Natural killer cell treated with Interleukin-12 subunit alpha and Interleukin-12 subunit beta and Interleukin-15 and Interleukin-18, amount 100 ng/mL, for 72 hours (primary cell): ENCODE measurements at places on chromosomes 4 and X.

- no peak for DNase-seq
These were observed 5.7 kb downstream of the UBA1 start for GRCh38 chrX:47199286-47199685.

DNA sequence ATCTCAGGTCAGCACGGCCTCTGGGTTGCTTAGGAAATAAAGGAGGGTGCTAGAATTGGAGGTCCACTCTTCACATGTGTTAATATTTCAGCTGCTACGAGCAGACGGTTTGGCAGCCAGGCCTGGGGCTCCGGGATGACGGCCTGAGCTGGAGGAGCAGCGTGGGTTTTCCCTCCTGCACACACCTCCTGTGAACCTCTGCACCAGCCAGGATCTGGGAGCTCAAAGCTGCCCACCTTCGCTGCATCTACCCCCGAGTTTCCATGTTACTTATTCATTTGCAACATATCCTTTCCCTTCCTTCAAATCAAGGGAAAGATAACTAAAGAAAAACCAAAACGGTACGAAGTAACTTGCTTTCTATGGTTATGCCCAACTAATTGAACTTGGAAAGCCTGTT, 13.6 kb downstream of the STOX2 start:
- DNase-seq = no peak

- DNase-seq = no peak
These were observed 67.7 kb upstream of the FAM9A start for GRCh38 chrX:8868906-8869305.

DNA sequence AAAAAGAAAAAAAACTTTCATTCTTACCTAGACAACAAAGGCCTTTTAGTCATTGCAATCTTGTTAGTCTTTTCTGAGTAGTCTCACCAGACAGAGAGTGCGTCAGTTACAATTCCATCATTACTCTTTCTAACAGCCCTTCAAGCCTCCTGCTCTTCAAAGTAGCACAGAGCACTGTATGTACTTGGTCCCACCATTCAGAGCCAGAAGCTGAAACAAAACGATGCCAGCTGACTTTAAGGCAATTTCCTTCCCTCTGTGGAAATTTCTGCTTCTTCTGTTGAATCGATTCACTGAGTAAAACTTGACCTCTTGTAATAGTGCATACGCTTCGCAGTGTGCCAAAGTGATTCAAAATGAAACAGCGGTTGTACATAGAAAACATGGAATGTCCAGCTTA, 57.7 kb upstream of the TENM3 start:
- no peak for DNase-seq

- no peak for DNase-seq
These were observed at the start of gene PPP3CA for GRCh38 chr4:101347267-101347556. Gene PPP3CA, minus strand, starts transcription at chr4:101347526.

DNA sequence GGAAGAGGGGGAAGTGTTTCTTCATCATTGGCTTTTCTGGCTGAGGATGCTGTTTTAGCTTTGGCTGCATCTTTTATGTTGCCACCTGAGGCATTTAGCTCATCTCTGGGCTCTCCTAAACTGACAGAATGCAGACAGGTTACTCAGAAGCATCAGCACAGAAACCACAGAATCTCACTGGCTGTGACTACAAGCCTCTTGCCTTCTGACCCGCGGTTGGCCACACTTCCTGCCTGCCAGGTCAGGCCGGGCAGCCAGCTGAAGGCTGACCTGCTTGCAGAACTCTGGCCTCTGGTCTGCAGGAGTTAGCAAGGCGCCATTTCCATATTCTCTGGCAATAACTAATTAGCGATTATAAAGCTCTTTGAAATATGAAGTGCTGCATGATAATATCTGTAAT, 366.5 kb downstream of the MID1IP1 start:
- no peak for DNase-seq

GRCh38 chrX:68409194-68409593, 24.1 kb downstream of the OPHN1 start:
- no peak for DNase-seq

GRCh38 chrX:28997706-28998463, 410.6 kb downstream of the IL1RAPL1 start:
- DNase-seq = no peak

DNA sequence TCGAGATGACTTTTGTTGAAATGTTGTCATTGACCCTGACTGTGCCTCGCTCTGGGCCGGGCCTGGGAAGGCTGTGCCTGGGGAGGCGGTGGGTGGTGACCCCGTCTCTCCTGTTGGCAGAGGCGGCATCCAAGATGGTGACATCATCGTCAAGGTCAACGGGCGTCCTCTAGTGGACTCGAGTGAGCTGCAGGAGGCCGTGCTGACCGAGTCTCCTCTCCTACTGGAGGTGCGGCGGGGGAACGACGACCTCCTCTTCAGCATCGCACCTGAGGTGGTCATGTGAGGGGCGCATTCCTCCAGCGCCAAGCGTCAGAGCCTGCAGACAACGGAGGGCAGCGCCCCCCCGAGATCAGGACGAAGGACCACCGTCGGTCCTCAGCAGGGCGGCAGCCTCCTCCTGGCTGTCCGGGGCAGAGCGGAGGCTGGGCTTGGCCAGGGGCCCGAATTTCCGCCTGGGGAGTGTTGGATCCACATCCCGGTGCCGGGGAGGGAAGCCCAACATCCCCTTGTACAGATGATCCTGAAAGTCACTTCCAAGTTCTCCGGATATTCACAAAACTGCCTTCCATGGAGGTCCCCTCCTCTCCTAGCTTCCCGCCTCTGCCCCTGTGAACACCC, 36.4 kb downstream of the HTRA3 start:
- DNase-seq = peak; percentile 57

GRCh38 chrX:153921070-153921469, 5.0 kb downstream of the ARHGAP4 start:
- DNase-seq = no peak

GRCh38 chr4:6622744-6623143, 17.7 kb upstream of the MRFAP1 start:
- no peak for DNase-seq

DNA sequence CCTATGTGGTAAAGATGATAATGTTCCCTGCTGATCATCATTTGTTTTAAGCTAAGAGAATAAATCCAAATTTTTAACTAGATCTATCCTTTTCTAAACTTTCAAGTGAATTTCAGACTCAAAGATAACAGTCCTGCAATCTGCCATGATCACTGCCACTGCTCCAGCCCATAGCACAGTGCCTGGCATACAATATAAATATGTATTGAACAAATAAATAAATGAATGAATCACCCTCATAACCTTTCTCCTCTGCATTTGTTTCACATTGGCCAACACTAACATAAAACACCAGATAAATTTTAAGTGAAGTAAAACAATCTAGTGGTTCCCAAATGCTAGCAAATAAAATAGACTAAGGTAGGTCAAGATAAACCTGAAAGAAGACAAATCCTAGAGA, 439.0 kb downstream of the GPM6A start:
- no peak for DNase-seq

DNA sequence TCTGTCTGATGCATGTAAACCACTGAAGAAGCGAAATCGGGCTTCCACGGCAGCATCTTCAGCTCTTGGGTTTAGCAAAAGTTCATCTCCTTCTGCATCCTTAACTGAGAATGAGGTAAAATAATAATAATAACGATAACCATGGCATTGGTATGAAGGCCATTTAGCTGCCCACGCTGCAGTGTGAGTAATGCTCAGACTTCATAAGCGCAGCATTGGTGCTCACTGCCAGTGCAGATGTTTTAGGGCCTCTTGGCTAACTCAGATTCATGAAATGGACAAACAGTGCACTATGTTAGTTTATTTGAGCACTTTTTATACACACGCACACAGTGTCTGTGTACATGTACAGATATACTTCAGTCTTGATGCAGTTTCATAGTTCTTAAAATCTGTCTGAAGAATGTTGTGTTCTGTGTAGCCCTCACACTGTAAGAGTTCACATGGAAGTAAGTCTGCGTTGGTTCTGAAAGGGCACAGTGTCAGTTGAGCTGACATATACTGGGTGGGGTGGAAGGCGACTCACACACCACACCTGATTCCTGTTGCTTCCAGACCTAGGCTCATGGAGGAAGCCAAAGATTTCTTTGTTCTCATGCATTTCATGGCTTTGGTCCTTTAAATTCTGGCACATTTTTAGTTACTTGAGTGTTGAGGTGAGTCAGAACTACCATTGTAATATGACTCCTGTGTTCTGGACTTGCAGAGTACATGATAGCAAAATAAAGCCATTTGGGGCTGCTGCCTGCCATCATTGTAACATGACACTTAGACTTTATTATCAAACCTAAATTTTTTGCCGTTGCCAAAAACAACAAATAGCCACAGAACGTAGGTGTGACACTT, 68.7 kb downstream of the NSD2 start:
- DNase-seq = no peak

DNA sequence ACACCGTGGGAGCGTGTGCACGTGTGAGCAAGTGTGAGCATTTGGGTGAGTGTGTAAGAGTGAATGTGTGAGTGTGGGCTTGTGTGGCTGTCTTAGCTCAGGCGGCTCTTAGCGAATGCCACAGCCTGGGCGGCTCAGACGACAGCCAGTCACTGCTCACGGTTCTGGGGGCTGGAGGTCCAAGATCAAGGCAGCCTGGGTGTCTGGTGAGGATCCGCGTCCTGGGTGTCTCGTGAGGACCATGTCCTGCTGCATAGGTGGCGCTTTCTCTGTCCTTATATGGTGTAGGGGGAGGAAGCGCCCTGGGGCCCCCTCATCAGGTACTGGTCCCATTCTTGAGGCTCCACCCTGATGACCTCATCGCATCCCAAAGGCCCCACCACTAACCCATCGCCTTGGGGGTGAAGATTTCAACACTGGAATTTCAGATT, 4.5 kb downstream of the DOK7 start:
- DNase-seq = no peak

- DNase-seq = no peak
These were observed 94.6 kb upstream of the FTHL17 start for GRCh38 chrX:31166416-31166815.

- no peak for DNase-seq
These were observed 631.5 kb downstream of the PCDH7 start for GRCh38 chr4:31351695-31352094.
